ENCODE measurements at places on chromosomes 6 and 20. TPM values are rescaled to one million over a fixed set of nuclear protein-coding genes. Genes with fewer than 3 reads are reported as not detected.

GRCh38 chr6:42963855-42964605 lies 3.5 kb downstream of the GNMT start:
- peaks cover 2% of the 10 kb centered on the region for H3K27me3 ChIP-seq
- peaks cover 24% of the 10 kb centered on the region for H3K4me1 ChIP-seq
- H3K4me3 ChIP-seq = no peak overlapping the region

DNA sequence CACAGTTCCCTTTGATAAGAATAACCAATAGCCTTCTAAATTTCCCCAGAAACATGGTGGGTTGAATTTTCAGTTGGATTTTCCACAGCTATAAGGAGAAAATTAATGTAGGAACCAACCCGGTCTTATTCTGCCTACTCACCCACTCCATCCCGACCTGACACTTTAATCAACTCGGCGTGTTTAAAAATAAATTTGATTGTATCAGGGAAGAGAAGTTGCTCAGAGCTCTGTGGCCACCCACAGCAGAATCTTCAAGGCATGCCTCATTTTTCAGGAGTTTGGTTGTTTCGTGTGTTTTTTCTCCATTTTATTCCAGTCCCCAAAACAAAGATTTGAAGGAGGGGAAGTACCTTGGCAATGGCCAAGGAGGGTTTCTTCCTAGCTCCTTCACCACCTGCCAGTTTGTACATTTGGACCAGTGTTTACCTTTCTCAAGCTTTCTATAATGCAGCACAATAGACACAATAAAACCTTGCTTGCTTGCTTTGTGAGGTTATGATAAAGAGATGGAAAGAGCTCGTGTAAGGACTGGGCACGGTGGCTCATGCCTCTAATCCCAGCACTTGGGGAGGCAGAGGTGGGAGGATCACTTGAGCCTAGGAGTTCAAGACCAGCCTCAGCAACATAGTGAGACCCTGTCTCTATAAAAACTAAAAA lies 297.2 kb upstream of the JARID2 start:
- H3K27me3 ChIP-seq = no peaks in the 10 kb centered on the region
- H3K36me3 ChIP-seq = no peaks in the 10 kb centered on the region
- no peak for DNase-seq

DNA sequence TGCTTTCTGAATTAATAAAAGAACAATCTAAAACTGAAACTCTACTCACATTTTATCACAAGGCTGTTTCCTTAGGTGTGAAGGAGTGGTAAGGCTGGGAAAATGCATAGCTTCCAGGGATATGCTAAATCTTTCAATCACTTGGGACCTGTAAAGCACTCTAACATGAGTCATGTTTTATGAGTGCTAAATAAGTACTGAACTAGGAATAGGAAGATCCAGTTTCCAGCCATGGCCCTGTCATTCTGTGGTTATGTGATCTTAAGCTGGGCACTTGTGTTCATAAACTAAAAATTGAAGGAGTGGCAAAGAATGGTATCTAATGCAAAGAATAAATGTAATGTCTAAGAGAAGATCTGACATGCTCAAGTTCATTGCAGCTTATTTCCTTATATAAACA lies 6.1 kb upstream of the TMEM200A start:
- H3K4me1 ChIP-seq = peaks cover 5% of the 10 kb centered on the region
- no peaks in the 10 kb centered on the region for H3K36me3 ChIP-seq
- no peak for DNase-seq
- peaks cover 6% of the 10 kb centered on the region for H3K27me3 ChIP-seq
- no peak overlapping the region for H3K27ac ChIP-seq

The LINC00237 gene
- total RNA-seq = not detected

DNA sequence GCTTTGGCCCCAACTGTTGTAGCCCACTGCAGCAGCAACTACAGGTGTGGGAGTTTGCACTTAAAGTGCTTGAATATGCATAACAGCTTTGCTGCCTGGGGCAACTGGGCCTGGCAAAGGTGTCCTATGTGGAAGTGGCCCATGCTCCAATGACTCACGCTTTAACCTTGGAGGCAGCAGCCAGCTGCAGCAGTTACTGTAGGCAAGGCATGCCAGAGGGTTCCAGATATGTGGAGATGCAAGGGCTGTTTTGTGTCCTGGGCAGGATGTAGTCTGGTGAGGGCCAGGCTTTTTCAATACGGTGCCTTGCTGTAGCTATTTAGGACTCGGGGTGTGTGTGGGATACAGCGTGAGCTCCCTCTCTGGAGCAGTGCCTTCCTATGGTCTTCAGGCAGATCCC lies 150.3 kb downstream of the NKAIN2 start:
- no peaks in the 10 kb centered on the region for H3K4me1 ChIP-seq
- no peak overlapping the region for H3K4me3 ChIP-seq
- H3K27me3 ChIP-seq = no peaks in the 10 kb centered on the region
- no peak for DNase-seq

GRCh38 chr6:26019261-26019830 lies 56.7 kb downstream of the TRIM38 start:
- H3K27ac ChIP-seq = no peak overlapping the region
- H3K36me3 ChIP-seq = no peaks in the 10 kb centered on the region
- H3K4me3 ChIP-seq = peak overlapping the region; percentile 66
- DNase-seq = no peak
- no peaks in the 10 kb centered on the region for H3K27me3 ChIP-seq

DNA sequence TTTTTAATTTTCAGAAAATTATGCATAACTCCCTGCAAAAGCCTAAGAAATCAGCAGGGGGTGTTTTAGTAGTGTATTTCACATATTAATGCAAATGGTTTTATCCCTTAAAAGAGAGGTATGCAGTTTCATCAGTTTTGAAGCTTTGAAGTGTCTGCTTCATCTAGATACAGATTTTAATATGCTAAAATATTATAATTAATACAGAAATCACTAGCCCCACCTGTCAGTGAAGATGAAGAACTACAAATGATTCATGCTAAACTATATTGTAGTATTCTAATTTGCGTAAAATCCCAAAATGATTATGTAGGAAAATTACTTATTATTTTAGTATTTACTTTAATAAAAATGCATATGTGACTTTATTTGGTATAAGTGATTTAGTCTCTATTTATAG lies 2.9 kb upstream of the TFB1M start:
- no peaks in the 10 kb centered on the region for H3K27me3 ChIP-seq
- no peak overlapping the region for H3K4me3 ChIP-seq
- no peak overlapping the region for H3K27ac ChIP-seq
- H3K4me1 ChIP-seq = peaks cover 6% of the 10 kb centered on the region

The LAMA4 gene
- not detected for total RNA-seq

DNA sequence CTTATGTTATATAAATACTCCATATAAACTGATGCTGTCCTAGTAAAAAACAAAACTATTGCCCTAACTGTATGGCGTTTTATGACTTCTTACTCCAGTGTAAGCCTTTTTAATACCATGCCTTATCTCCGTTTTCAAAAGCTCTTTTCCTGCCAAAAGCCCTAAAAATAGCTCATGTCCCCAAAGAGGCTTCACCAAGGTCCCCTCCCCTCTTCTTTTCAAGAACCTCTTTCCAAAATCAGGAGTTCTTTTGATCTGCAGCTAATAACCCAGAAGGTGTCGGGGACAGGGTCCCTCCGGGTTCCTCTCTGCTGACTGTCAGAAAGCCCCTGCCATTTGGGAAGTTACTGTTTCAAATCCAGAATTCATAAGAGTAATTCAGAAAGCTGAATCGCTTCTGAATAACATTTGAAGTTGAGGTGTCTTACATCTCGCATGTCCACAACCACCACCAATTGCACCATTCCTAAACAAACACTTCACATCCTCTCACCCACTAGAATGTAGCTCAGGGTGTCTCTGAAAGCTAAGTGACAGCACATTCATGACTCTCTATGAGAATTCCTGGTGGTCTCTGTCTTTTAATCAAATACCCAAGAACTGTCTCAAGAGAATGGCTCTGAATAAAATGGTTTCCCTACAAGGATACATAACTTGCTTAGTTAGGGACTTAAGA lies 13.3 kb downstream of the TASP1 start:
- DNase-seq = no peak
- H3K36me3 ChIP-seq = peaks cover 72% of the 10 kb centered on the region
- no peaks in the 10 kb centered on the region for H3K27me3 ChIP-seq
- H3K27ac ChIP-seq = no peak overlapping the region
- no peak overlapping the region for H3K4me3 ChIP-seq

DNA sequence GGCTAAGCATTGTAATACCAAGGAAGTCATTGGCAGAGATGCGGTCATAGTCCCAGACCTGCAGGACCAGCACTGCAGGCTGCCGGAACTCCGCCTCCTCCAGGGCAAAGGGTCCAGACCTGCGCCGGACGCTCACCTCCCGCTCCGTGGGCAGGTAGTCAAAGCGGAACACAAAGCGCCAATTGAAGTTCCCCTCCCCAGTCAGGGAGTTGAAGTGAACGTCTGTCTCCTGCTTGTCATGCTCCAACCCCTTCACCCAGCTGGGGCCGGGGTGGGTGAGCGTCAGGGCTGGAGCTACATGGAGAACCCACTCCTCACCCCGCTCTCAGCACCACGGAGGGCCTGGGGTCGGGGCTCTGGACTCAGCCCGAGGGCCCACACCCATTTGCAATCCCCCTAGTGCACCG lies 18.2 kb downstream of the ERGIC3 start:
- H3K27ac ChIP-seq = peak overlapping the region; percentile 48
- H3K4me1 ChIP-seq = peaks cover 2% of the 10 kb centered on the region
- no peak for DNase-seq
- H3K27me3 ChIP-seq = no peaks in the 10 kb centered on the region

DNA sequence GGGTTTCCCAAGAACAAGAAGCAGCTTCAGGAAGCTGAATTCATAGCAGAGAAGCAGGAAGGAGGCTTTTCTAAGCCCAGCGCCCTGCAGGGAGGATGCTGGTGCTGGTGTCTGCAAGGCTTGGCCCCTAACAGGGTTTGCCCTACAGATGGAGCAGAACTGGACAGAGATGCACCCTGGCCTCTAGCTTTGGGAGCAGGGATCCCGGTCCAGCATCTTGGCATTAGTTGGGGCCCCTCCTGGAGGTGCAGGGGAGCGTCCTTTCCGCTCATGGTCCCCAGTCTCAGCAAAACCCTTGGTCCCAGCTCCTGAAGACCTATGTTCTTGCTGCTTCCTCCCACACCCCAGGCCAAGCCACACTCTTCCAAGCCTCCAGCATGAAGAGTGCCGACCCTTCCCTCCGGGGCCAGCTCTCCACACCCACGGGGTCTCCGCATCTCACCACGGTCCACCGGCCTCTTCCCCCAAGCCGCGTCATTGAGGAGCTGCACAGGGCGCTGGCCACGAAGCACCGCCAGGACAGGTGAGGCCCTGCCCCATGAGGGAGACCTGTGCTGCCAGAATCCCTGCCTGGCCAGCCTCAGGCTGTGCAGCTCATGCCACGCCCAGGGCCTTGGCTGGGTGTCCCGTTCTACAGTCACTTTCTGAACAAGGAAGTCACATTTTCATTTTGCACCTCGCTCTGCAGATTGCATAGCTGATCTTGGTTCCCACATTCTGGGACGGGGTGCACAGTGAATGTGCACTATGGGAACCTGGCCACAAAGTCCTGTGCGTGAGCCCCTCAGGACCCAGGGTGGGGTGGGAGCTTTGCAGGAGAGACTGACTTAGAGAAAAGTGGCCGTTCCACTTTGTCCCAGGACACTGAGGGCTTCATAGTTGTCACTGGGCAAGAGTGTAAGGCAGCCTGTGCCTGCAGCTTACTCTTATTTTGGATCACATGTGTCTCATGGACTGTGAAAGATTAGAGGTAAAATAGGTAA lies 160.2 kb downstream of the SYCP2 start:
- no peaks in the 10 kb centered on the region for H3K4me1 ChIP-seq
- no peak overlapping the region for H3K27ac ChIP-seq
- H3K4me3 ChIP-seq = no peak overlapping the region

The FAM217A gene
- total RNA-seq = not detected
